T-helper 17 cell (primary cell): ENCODE measurements at places on chromosomes 5 and 9.

DNA sequence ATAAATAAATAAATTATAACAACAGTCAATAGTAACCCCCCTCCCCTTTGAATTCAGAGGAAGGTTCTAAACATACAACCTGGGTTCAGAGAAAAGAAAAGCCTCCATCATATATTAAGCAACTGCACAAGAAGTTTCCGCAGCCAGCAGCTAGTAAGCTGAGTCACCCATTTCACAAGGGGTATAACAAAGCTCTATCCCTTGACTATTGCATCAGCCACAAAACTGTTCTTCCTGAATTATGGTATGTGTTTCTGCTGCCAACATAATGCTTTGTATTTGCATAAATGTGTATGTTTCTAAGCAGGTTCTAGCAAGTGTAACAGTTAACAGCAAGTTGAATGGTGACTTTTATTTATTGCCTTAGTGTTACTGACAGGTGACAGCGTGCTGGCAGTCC, 6.8 kb upstream of the CEP120 start:
- no peak for DNase-seq

DNA sequence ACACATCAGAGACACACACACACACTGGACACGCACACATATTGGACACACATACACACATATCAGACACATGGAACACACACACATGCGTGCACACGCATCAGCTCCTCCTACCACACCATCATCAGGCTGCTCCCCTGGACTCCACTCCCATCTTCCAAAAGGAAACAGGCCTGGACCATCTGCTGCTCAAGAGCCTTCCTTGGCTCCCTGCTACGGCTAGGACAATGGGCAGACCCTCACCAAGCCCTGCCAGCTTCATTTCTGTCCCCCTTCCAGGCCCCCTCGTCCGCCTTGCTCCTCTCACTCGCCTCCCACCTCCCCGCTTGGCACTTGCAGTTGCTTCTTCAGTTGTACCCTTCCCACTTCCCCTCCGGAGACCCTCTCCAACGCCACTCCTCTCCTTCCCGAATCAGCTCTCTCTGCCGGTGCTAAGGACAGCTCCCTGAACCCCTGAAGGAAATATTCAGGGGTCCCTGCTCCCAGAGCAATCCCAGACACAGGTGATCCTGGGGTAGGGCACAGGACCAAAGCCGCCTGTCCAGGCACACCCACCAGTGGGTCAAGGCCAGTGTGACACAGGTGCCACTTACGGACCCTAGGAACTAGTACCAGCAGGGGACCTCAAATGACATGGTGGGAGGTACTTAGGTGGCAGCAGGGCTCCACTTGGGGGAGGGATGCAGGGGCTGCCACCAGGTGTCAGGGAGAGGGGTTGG, 12.1 kb upstream of the LAMC3 start:
- DNase-seq: no peak

DNA sequence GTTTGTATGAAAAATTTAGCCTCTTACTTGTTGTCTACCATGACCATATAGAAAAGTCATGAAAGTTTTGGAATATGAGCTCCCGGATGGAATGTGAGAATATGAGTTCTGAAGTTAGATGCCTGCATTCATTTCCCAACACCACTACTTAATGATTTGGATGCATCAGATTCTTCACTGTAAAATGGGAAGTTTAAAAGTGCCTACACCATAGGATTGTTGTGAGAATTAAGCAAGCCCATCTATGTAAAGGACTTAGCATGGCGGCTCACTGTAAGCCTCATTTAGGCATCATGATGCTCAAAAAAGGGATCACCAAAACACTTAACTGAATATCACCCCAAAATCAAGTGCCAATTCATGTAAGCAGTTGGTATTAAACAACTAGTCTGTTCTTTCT, 177.3 kb downstream of the RAB3C start:
- DNase-seq: no peak

DNA sequence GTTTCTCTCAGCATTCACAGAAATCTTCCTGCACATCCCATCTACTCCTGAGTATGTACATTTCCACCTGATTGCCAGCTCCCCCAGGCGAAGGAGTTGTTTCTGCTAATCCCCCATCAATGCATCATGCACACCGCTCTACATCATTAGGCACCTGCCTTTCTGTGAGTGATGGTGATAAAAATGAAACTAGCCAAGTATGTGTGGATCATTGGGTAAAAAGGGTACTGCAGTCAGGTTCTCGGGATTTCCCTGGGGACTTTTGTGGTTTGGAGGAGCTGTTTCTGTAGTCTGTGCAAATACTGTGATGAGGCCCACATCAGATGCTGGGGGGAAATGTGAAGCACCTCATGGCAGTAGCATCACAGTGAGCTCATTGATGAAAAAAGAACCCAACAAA, 30.4 kb downstream of the CAMK4 start:
- DNase-seq: peak; percentile 65

DNA sequence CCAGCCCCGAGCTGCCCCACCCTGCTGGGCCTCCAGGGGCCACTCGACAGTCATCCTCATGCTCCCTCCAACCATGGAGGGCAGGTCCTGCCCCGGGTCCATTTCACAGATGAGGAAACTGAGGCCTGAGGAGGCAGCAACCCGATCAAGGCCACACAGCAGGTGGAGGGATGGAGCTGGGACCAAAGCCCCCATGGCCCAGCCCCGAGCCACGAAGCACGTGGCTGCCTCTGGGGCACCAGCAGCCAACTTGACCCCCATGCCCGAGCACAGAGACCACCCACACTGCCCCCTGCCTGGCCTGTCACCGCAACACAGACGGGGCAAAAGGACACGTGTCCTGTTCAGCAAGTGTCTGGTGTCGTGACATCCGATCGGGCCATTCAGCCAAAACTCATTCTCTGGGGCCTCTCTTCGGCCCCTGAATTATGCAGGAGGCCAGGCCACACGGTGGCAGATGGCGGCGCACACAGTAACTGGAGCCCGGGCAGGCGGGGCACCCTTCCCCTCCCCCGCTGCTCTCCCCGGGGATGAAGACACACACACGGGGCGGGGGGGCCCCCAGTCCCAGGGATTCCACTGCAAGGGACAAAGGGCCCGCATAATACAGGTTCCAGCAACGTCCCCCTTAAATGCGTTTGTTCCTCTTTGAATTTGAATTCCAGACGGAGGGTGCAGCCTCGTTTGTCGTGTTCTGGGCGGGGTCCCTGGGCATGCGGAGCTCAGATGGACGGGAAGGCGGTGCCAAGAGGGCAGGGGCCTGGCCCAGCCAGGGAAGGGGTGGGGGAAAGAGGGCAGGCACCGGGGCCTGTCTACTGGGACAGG, 29.4 kb upstream of the TMEM250 start:
- no peak for DNase-seq

- no peak for DNase-seq
Measured at GRCh38 chr5:119118000-119118399, 47.1 kb downstream of the DMXL1 start.

DNA sequence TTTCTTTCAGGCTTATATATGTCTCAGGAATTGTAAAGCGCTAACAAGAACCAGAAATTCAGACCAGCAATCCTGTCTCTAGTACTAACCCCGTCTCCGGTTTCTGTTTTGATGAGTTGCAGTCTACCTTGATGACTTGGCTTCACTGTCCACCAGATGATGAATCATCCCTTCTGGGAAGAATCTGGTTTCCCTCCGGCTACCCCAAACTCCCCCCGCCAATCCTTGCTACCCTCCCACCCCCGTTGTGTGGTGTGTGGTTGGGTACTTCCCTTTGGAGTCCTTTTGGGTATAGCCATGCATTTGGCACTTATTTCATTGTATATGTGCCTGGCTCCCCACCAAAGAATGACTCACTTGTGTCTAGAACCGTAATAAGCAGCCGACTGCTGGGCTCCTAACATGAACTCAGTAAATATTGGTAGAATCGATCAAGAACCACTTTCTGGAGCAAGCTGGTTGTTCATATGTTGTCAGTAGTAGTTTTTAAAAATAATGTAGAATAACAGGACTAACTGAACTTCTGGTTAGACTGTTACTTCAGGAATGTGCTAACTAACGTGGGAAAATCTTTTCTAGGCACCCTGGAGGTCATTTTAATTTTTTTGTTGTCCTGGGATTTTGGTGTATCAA, 8.3 kb upstream of the TGFBI start:
- DNase-seq: no peak

- DNase-seq: no peak
Measured at GRCh38 chr9:125497478-125497877, 209.5 kb downstream of the MAPKAP1 start.

GRCh38 chr9:27293996-27294395, 3.0 kb downstream of the EQTN start:
- no peak for DNase-seq

GRCh38 chr5:61697809-61698558, 365.9 kb downstream of the ZSWIM6 start:
- DNase-seq: no peak

DNA sequence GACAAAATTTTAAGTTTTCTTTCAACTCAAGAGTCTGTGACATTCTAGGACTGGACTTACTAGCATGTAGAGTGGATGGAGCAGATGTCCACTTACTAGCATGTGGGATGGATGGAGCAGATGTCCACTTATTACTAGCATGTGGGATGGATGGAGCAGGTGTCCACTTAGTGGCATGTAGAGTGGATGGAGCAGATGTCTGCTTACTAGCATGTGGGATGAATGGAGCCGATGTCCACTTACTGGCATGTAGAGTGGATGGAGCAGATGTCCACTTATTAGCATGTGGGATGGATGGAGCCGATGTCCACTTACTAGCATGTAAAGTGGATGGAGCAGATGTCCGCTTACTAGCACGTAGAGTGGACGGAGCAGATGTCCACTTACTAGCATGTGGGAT, 2.4 kb downstream of the SLC36A1 start:
- DNase-seq: no peak

- DNase-seq: no peak
Measured at GRCh38 chr5:178674334-178674733, 47.5 kb upstream of the CLK4 start.

DNA sequence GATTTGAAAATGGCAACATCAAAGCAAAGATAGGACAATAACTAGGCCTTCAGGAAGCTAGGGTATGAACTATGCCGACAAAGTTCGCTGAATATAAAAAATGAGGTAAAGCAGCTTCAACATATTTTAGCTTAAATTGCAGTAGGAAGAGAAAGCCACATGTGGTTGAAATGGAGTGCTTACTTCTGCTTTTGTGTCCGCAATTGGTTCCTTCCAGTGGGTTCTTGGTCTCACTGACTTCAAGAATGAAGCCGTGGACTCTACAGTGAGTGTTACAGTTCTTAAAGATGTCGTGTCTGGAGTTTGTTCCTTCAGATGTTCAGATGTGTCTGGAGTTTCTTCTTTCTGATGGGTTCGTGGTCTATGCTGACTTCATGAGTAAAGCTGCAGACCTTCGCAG, 95.2 kb downstream of the APTX start:
- no peak for DNase-seq

DNA sequence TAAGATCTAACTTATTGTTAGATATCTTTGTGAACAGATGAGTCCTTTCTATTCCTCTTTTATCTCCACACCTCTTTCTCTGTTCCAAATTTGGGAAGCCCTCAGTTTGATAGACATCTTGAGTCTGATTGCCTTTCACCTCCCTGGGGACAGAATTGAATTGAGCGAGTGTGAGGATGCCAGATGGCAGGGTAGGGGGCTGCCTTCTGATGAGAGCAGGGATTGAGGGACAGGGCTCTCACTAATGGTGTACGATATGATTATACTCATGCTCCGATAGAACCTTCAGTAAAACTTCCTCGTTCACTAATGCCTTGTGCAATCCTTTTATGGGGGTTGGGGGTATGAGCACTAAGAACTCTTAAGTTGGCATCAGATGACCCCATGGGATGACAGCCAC, 172.1 kb upstream of the DAP start:
- DNase-seq: no peak

- no peak for DNase-seq
Measured at GRCh38 chr9:85502815-85503655, 238.7 kb downstream of the AGTPBP1 start.

- no peak for DNase-seq
Measured at GRCh38 chr5:173093606-173094005, 37.5 kb downstream of the CREBRF start.

GRCh38 chr9:124108216-124108615, 96.6 kb downstream of the LHX2 start:
- DNase-seq: no peak

- DNase-seq: no peak
Measured at GRCh38 chr9:111449705-111450104, 34.5 kb downstream of the ECPAS start.
